ENCODE measurements at places on chromosomes 2 and 18. TPM values are rescaled to one million over a fixed set of nuclear protein-coding genes. Genes with fewer than 3 reads are reported as not detected.

Gene CHRND
- total RNA-seq: not detected

Gene PPP1R1C
- total RNA-seq: 4.6 TPM

Gene STK17B
- 8.1 TPM for total RNA-seq

Gene CFC1
- not detected for total RNA-seq

Gene CLEC4F
- total RNA-seq: not detected

Gene ITPRIPL1
- 11.2 TPM for total RNA-seq

Gene HJURP
- 32.4 TPM for total RNA-seq

Gene GMCL1
- total RNA-seq: 12.7 TPM

Gene UGT1A10
- total RNA-seq: not detected

Gene HOXD13
- 5.3 TPM for total RNA-seq

Gene LRRC30
- not detected for total RNA-seq

Gene ANKRD36
- total RNA-seq: 13.2 TPM

Gene FHOD3
- 10.5 TPM for total RNA-seq

Gene KLF7
- total RNA-seq: 5.6 TPM

Gene NDC80
- total RNA-seq: 33.5 TPM

Gene ALK
- 0.34 TPM for total RNA-seq

Gene RAMP1
- total RNA-seq: 109 TPM

Gene OTX1
- total RNA-seq: 1.5 TPM

Gene NEURL3
- total RNA-seq: 0.19 TPM

Gene ZNF407
- 10.6 TPM for total RNA-seq

Gene CCL20
- not detected for total RNA-seq

Gene RGPD3
- 0.08 TPM for total RNA-seq

Gene UGT1A8
- not detected for total RNA-seq

Gene CDK5R2
- not detected for total RNA-seq

Gene SLC30A3
- 0.66 TPM for total RNA-seq

Gene MC5R
- 0.32 TPM for total RNA-seq

Gene CREG2
- not detected for total RNA-seq

Gene KRTCAP3
- 0.60 TPM for total RNA-seq

Gene KIF5C
- 4.7 TPM for total RNA-seq

Gene MEP1B
- not detected for total RNA-seq

Gene NTSR2
- total RNA-seq: not detected

Gene TRIM43
- 0.29 TPM for total RNA-seq

Gene SP5
- not detected for total RNA-seq

Gene GALR1
- not detected for total RNA-seq

Gene LYPD6B
- total RNA-seq: not detected

Gene UXS1
- 25.8 TPM for total RNA-seq

Gene ARHGEF4
- total RNA-seq: 8.9 TPM

All from A375 (cell line).